ENCODE measurements at places on chromosomes 5 and 9.

DNA sequence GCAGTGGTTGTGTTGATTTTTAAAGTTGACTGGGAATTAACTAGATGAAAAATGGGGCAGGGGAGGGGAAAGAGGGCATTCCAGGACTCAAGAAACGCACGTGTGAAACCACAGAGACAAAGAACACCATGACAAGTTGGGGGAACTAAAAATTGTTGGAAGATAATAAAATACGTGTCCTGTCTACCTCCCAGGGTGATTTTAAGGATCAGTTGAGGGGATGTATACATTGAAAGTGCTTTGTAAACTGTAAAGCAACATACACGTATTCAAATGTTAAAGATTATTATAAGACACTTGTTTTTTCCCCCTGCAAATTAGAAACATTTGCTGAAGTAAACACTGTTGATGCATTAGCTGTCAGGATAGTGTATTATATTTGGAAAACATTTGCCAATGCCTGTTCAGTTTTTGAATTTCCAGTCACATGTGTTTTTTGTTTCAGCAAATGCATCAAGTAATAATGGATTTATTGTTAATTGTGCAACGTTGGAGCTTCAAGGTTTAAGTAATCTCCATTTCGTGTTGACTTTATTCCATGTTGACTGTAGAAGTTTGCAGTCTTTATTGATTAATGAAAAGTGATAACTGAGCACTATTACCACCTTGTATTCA, 412.7 kb downstream of the ACTL7B start:
- peak; percentile 53 for DNase-seq

GRCh38 chr9:37198039-37198729, 77.8 kb downstream of the ZCCHC7 start:
- no peak for DNase-seq

DNA sequence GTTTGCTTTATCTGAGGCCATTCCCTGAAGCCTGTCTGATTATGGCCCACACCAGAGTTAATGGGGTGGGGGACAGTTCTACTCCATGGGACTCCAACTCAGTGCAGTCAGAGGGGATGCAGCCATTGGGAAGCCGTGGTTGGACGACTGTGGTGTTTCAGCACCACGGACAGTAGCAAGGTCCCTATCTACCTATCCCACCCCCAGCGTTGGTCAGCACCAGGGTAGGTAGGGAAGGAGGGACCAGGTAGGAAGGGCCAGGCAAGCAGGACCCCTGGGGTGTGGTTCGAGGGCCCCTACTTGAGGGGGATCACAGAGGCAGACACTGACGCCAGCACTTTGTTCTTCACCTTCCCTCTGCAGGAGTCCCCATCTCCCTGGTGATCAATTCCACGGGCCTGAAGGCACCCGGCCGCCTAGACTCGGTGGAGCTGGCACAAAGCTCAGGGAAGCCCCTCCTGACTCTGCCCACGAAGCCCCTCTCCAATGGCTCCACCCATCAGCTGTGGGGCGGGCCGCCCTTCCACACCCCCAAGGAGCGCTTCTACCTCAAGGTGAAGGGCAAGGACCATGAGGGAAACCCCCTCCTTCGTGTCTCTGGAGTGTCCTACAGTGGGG, 33.2 kb downstream of the HMCN2 start:
- DNase-seq, result no peak

- DNase-seq, result no peak
These were observed 104.7 kb upstream of the GABRP start for GRCh38 chr5:170678811-170679210.

DNA sequence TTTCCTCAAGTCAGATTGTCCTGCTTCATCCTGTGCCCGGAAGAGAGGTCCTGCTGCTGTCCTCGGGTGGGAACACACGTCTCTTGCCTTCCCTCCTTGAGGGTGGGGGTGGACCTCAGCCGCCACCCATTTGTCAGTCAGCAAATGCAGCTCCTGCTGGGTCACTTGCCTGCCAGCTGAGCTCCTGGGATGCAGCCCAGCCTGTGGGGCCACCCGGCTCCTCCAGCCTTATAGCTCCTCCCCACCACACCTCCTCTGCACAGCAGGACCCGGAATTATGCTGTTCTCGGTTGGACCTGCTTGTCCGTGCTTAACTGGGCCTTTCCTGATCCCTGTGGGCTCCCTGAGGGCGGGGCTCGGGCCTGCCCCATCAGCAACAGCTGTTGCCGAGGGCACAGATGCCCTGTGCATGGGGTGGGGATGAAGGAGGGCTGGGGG, 52.7 kb downstream of the RXRA start:
- DNase-seq, result peak; percentile 57

DNA sequence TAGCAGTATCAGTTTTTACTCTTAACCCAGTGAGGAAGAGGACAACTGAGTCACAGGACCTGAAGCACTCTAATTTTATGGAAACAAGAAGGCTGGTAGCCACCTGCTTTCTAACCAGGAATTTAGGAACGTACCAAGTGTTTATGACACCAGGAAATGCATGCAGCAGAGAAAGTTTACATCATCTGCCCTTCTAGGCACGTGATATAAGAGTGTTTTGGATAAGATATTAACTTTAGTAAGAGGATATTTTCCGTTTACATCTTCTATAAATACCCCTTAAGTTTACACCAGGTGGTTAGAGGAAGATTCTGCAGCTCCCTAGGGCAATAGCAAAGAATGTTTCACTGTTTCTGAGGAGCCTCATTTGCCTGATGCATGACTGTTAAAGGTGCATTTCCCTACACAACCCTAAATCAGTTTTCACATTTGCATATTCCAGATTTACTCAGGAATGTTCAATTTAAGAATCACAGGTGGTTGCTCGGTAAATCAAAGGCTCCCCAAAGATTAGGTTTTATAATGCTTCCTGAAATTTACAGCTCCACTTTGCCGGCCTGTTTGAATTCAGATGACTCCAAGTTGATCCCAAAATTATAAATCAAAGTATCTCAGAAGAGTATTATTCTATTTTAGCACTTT, 1.8 kb downstream of the TSC1 start:
- DNase-seq, result no peak

GRCh38 chr5:78002690-78003089, 226.6 kb upstream of the TBCA start:
- no peak for DNase-seq

GRCh38 chr9:104608336-104608735, 2.9 kb upstream of the OR13C2 start:
- peak; percentile 2 for DNase-seq

GRCh38 chr9:104456831-104457230, 47.2 kb upstream of the OR13F1 start:
- DNase-seq, result no peak

- no peak for DNase-seq
These were observed 64.0 kb upstream of the PTGER4 start for GRCh38 chr5:40615586-40616170.

DNA sequence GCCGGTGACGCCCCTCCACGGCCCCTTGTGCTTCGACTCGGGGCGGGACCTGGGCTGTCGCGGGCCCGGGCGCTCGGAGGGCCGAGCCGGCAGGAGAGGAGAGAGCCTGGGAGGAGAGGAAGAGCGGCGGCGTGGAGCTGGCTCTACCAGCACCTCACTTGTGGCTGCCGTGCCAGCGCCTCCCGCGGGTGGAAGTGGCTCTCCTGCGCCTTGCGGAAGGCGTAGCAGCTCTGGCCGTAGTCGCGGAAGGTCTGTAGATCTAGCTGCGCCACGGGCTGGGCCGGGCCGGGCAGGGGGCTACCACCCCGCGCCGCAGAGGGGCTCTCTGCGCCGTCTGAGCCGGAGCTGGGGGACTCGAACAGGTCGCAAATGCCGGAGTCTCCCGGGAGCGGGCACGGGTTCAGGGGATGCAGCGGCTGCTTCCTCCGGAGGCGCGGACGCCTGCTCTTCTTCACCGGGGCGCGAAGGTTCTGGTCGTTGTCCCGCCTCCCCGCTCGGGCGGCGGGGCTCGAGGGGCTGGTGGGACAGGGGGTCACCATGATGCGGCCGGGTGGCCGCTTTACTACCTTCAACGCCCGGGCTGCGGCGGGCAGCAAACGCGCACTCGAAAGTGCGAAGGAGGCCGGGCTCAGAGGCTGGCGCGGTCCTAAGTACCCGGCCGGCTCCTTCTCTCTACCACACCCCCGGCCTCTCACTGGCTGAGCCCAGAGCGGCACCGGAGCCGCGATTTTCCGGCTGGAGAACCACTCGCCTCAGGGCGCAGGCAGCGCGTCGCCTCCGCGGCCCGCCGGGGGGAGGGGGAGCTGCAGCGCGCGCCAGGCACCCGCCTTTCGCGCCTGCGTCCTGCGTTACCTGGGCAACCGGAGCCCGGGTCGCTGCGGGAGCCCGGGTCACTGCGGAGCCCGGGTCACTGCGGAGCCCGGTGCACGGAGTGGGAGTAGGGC, at the start of gene CCNO:
CCNO (minus strand) TSS at position 624 of the 944 bp plus-strand sequence; CDS start at position 539, 85 bp downstream.
- DNase-seq, result peak; percentile 83

GRCh38 chr9:7067169-7067568, 309.4 kb downstream of the KDM4C start:
- no peak for DNase-seq

DNA sequence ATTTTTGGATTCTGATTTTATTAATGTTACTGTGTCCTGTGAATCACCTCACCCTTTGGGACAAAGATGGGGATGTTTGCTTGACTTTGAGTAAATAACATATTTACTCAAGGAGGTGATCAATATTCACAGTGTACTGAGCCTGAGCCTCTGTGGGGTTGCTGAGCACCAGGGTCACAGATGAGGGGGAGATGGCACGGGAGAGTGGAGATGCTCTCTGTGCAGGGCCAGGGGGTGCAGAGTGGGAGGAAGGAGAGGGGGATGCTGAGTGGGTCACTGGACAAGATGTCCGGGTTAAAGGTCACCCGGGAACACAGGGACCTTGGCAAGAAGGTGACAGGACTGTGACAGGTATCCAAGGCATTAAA, 4.0 kb downstream of the SQSTM1 start:
- DNase-seq, result no peak
